ENCODE measurements at places on chromosomes 12 and 14. TPM values are rescaled to one million over a fixed set of nuclear protein-coding genes. Genes with fewer than 3 reads are reported as not detected.

DNA sequence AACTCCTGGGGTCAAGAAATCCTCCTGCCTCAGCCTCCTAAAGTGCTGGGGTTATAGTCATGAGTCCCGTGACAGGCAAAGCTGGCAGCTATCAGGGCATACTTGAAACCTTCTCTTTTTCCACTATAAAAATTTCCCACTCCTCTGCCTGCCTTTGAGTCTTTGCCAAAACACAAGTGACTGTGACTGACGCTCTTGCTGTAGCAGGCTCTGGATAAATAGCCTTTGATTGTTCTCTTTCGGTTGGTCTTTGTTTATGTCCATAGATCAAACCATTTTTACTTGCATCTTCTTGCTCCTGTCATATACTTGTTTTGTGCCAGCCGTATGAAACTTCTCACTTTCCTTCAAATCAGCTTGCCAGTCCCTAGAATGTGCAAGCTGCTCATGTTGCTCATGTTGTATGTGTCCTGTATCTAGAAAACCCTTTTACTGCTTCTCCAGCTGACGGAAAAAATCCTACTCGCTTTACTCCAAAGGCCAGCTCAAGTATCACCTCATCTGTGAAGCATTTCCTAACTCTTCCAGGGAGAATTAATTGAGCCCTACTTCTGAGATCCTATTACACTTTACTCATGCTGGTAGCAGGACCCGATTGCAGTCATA, 73.1 kb downstream of the RESF1 start:
- no peak for DNase-seq

Gene TTC9
- 7.5 TPM for total RNA-seq

DNA sequence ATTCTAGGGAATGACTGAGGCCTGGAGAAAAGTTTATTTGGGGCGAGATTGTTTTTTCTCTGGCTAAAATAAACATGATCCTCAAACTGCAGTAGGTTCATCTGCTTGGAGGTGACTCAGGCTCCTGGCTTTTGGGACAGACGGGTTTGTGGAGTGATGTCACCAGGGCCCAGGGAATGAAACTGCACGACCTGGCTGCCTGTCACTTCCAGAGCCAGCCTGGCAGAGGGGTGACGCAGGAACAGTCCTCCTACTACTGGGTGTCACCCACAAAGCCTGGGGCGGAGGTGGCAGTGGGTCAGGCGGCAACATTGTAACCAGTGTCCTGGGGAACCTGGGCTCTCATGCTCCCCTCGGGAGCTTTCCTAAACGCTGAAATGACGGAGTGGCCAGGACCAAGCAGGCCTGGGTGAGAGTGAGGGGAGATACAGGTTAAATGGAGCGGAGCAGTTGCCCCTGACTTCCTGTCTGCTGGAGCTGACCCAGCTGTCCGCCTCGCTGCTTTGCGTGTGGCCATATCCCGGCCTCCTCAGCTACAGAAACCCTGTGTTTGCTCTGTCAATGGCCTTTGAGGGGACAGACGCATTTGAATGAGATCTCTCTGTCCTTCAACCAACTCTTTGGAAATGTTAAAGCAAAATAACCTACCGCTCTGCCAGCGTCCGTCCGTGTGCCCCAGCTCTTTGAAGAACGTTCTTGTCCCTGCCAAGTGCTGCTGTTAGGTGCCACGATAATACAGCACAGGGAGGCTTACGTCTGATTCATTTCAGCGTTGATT, 6.5 kb downstream of the HIP1R start:
- DNase-seq, result no peak

Gene KLHL33
- 0.10 TPM for total RNA-seq

GRCh38 chr12:57330992-57331391, 80.0 kb upstream of the STAC3 start:
- no peak for DNase-seq

DNA sequence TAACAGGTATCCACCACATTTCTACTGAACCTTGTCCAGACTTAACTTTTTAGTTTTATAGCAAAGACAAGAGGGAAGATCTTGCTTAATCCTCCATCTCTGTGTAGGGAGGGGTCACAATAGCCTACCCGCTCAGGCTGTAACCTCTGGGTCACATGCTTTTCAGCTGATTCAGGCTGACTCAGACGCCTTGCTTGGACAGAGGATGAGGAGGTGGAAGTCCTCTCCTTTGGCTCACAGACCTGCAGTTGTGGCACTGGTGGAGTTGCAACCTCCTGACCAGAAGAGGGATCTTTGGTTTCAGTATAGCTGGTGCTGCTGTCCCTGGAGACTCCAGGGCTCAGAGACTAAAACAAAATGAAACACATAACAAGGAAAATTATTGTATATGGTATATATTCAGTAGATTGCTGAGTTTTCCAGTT, 16.2 kb downstream of the ACIN1 start:
- no peak for DNase-seq

- DNase-seq, result no peak
Measured at GRCh38 chr14:20559461-20559904, 1.4 kb downstream of the RNASE9 start.

GRCh38 chr14:89209558-89209957, 207.5 kb downstream of the FOXN3 start:
- DNase-seq, result no peak

DNA sequence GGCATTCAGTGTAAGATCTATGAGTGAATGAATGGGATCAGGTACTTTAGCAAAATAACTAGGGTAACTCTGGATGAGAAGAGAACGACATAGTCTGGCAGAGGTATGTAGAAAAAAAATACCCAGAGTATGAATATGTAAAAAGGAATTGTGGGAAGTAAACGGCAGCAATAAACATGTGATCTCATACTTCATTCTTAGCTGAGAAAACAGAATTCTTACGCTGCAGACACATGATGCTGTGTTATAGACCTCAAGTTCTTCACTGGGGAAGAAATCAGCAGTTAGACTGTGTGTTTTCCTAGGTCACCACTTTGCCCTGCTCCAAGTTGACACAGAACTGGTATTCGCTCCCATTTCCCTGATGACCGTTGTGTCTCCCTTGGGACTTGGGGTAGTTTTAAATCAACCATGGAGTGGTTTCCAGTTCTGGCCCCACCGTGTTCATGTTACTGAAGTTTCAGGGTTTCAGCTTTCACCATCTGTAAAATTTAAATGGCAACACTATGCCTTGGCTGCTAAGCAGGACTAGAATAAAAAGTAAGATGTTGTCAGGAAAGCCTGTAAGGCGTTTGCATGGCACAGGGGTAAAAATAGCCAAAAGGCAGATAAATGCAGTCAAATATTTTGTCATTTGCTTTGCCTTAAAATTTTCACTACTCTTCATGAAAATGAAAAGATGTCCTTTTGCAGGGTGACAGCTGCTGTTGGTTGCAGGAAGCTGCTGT, 223.7 kb downstream of the PELI2 start:
- DNase-seq, result no peak

DNA sequence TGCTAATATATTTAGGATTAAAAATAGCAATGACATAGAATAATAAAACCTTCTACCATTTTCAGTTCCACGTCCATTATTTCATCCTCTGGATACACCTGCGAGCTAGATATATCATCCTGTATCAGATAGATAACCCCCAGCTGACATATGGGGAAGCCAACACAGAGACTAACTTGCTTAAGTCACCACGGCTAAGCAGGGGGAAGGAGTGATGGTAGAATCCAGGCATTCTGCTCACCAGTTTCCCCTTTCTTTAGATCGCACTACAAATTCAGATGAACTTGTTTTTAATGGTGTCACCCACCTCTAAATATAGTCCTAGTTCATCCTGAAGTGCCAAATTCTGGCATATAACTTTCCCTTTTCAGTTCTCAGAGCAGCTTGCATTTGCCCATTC, 110.1 kb downstream of the TXNDC16 start:
- no peak for DNase-seq

GRCh38 chr14:91406451-91406850, 11.2 kb downstream of the CCDC88C start:
- no peak for DNase-seq

GRCh38 chr12:20450591-20451180, 82.3 kb downstream of the PDE3A start:
- DNase-seq, result no peak

DNA sequence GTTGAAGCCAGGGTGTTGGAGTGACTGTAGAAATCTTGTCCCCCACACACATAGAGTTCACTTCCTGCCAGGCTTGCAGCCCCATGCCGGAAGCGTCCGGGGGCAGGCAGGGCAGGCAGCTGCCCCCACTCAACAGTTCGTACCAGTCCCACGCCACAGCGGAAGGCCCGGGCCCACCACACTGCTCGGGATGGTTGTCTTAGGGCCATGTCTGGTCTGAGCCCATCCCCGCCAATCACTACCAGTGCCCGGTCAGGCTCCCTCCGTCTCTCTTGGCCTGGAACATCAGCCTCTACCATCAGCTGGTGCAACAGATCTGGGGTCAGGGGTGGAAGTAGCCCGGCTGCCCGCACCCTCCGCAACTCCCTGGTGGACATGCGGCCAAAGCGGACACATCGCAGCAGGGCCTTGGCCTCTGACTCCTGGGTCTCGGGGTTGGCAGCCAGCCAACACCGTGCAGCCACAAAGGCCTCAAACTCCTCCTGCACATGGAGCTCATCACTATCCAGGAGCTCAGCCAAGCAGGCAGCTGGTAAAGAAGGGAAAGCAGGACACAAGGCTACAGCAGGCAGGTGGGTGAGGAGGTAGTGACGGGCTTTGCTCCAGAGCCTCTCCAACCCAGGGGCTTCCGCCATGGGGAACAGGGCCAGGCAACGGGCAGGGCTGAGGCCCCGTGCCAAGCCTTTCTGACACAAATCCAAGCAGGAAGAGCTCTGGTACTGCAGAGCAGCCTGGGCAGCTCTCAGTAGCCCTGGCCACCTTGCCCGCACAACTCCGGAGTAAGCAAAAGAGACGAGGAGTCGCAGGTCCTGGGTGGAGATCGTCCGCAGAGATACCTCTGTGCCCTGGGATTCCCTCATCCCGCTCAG, 5.9 kb downstream of the KLHL33 start:
- DNase-seq, result no peak

Gene FGF6
- total RNA-seq, result not detected

DNA sequence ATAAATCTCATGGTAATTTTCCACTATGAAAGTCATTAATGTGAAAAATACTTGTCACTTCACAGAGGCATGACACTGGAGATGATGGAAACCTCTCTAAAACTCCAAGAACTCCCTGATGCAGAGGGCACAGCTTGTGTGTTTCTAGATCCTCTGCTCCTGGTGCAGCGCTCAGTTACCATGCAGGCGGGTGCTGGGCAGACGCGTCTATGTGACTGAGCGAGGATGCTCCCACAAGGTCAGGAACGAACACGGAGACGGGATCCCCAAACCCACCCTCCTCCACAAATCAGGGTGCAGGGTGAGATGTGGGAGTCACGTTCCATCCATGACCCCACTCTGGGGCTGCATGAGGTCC, 81.5 kb downstream of the CCDC88C start:
- no peak for DNase-seq

Gene KRT1
- not detected for total RNA-seq

- no peak for DNase-seq
Measured at GRCh38 chr12:119695034-119695433, 27.1 kb downstream of the PRKAB1 start.

Gene ASCL1
- total RNA-seq, result not detected
